Stimulated activated CD8-positive, alpha-beta memory T cell treated with anti-CD3 and anti-CD28 coated beads, Interleukin-15, amount 100 ng/mL, for 24 hours (primary cell): ENCODE measurements at places on chromosomes 13 and 19.

GRCh38 chr13:39417131-39417530 is 185.9 kb downstream of the LHFPL6 start:
- no peak for DNase-seq

- no peak for DNase-seq
These were observed 28.1 kb upstream of the ZNF527 start for GRCh38 chr19:37342753-37343152.

- DNase-seq: no peak
These were observed 727.4 kb upstream of the SLITRK1 start for GRCh38 chr13:84609716-84610115.

GRCh38 chr13:93388701-93389100 is 162.1 kb downstream of the GPC6 start:
- no peak for DNase-seq

- no peak for DNase-seq
These were observed 899.5 kb upstream of the SLC10A2 start for GRCh38 chr13:103965506-103966243.
